Common myeloid progenitor, CD34-positive (primary cell): ENCODE measurements at places on chromosomes 6 and 20.

DNA sequence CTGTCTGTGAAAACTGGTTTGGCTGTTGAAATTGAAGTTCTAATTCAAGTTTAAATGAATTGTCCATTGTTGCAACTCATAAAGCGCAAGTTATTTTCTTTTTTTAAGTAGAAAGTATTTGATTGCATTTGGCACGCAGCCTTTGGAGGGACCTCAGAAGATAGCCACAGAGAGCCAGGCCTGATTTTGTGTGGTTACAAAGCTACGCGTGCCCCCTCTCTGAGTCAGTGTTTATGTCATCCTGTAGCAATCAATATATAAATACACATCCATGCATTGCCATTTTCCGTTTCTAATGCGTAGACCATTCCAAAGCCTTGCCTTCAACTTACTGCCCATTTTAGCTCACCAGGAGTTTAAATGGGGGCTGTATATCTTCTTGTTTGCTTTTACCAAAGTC lies 173.2 kb downstream of the TMEM242 start:
- no peak overlapping the region for H3K27ac ChIP-seq
- H3K36me3 ChIP-seq = peaks cover 36% of the 10 kb centered on the region
- no peak overlapping the region for H3K4me3 ChIP-seq
- H3K4me1 ChIP-seq = no peaks in the 10 kb centered on the region
- DNase-seq = no peak

GRCh38 chr6:123953920-123954319 lies 150.3 kb downstream of the NKAIN2 start:
- peaks cover 5% of the 10 kb centered on the region for H3K36me3 ChIP-seq
- H3K27ac ChIP-seq = no peak overlapping the region
- DNase-seq = no peak
- H3K27me3 ChIP-seq = no peaks in the 10 kb centered on the region
- no peak overlapping the region for H3K4me3 ChIP-seq
- H3K4me1 ChIP-seq = no peaks in the 10 kb centered on the region

DNA sequence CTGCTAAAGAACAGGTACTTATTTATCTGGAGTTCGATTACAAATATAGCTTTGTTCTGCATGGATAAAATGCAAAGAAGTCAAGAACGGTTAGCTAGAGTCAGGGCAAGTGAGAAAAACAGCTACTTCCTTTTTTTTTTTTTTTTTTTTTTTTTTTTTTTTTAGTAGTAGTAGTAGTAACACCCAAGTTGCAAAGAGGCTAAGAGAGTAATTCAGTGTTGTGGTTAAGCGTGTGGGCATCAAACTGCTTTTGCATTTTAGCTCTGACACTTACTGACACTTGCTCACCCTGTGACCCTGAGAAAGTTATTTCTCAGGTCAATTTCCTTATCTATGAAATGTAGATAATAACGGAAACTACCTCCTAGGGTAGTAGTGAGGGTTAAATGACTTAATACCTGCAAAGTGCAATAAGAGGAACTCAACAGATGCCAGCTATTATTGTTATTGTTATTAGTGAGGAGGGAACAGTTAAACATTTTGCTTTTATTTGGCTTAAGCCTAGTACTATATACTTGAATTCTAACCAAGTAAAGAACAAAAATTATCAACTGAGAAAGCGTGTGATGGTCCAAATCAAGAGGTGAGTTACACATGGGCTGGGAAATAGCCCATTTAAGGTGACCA lies 86.7 kb upstream of the BACH2 start:
- H3K4me3 ChIP-seq = no peak overlapping the region
- H3K27ac ChIP-seq = no peak overlapping the region
- peak; percentile 76 for DNase-seq
- H3K4me1 ChIP-seq = peaks cover 16% of the 10 kb centered on the region
- H3K27me3 ChIP-seq = no peaks in the 10 kb centered on the region

DNA sequence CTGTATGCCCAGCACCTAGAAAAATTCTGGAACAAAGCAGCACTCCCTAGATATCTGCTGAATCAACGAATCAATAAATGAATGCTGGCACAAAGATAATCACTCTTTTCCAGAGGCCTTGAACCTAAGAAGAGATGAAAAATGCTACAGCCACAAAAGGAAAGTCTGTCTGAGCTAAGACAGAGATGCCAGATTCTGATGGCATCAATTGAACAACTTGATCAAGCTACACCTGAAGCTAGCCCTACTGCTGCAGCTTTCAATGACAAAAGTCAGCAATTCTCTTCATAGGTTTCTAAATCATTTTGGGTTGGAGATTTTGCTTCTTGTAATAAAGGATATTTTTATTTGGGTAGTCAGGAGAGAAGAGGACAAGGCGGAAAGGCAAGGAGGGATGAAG lies 305.0 kb upstream of the SULF2 start:
- H3K27ac ChIP-seq = no peak overlapping the region
- H3K4me1 ChIP-seq = no peaks in the 10 kb centered on the region
- no peaks in the 10 kb centered on the region for H3K36me3 ChIP-seq
- peaks cover 2% of the 10 kb centered on the region for H3K27me3 ChIP-seq
- no peak overlapping the region for H3K4me3 ChIP-seq

- H3K27me3 ChIP-seq = no peaks in the 10 kb centered on the region
- no peak for DNase-seq
- no peak overlapping the region for H3K4me3 ChIP-seq
- no peak overlapping the region for H3K27ac ChIP-seq
- H3K4me1 ChIP-seq = peaks cover 70% of the 10 kb centered on the region
- H3K36me3 ChIP-seq = peaks cover 14% of the 10 kb centered on the region
These were observed 90.2 kb downstream of the PREX1 start for GRCh38 chr20:48737434-48738093.

DNA sequence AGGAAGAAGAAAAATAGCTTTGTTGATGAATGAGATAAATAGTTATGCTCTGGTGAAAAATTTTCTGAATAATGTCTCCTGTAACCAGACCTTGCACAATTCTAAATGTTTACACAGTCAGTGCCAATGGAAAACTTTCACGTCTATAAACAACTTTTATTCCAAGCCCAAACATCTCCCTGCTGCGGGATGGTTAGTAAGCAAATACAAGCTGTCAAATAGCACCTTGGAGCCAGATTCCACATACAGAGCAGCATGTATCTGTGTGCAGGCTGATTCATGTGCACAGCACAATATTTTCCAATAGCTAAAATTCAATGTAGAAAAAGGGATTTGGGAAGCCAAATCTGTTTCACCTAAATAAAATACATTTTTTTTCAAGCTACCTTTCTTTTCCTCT lies 813.3 kb downstream of the HACE1 start:
- no peak for DNase-seq
- no peaks in the 10 kb centered on the region for H3K27me3 ChIP-seq
- no peaks in the 10 kb centered on the region for H3K36me3 ChIP-seq
- no peak overlapping the region for H3K27ac ChIP-seq
- H3K4me3 ChIP-seq = no peak overlapping the region
- no peaks in the 10 kb centered on the region for H3K4me1 ChIP-seq
